ENCODE measurements at places on chromosomes 12 and 14.

DNA sequence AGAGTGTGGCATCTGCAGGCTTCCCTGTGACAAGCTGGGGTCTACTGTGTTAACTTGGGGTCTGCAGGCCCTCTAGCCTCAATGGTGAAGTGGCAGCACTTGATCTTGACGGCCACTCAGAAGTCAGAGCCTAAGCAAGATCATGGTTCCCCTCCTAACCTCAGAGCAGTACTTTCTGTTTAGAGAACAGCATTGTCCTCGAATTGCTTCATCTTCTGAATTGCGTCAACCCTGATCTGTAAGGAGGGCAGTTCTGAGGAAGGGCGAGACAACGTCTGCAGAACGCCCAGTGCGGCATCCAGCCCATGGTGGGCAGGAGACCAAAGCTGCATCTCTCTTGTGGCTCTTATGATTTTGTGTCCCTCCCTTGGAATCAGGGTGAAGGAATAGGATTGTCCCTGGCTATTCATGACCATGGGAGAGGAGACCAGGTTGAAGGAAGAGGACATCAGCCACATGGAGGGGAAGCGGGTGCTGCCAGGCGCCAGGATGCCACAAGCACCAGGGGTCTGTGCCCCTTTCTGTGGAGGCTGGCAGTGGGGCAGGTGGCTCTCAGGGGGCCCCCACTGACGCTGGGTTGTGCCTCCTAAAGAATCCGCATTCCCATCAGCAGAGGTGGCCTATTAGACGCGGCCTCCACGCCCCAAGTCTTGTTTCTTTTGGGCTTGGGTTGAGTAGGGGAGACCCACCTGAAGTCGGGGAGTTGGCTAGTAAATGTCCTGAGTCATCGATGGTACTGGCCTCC, 2.2 kb downstream of the SERPINA9 start:
- no peak for DNase-seq

- DNase-seq = no peak
Observed at GRCh38 chr12:99505805-99506204, 141.7 kb upstream of the GARIN6 start.

DNA sequence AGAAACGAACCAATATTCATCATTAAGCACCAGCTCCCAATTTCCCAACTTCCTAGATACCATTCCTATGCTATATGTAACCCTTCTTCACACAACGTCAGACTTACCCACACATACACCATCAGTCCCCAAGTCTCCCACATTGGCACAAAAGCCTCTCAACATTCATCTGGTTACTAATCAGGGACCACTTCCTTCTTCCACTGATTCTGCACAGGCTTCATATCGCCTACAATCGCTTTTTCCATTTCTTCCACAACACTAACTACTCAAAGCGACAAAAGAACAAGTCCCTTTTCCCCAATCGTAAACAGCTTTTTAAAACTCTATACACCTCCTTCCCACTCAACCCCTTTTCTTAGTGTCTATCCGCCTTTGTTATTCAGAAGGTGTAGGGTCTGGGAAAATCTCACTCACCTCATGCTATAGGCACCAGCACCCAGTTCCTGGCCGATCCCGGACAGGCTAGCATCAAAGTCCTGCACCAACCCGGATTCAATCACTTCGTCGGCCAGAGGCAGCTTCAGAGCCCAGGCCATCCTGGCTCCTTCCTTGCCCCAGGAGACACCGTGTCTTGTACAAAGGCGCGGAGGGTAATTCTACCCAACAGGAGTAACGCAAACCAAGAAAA, 936 bp downstream of the TFCP2 start:
- DNase-seq = peak; percentile 16

- DNase-seq = no peak
Observed at GRCh38 chr12:57207731-57208630, 8.6 kb upstream of the NXPH4 start.

- no peak for DNase-seq
Observed at GRCh38 chr12:66662179-66662578, 16.7 kb downstream of the GRIP1 start.

- no peak for DNase-seq
Observed at GRCh38 chr12:49548822-49549648, 10.2 kb downstream of the KCNH3 start.

DNA sequence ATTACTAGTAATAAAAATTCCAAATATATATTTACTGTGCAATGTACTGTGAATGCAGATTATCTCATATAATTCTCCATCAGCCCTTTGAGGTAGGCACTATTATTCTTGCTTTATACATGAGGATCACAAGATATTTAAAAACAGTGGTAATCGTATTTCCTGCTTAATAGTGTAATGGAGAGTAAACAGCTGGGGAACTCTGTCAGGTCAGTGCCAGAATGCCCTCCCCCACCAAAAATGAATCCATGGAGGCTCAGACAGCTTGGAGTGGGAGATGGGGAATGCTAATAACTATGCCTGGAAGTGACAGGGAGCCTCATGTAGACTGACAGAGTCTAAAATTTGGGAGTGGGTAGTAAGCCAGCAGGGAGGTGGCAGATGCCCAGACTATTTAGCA, 153.6 kb downstream of the PAH start:
- no peak for DNase-seq
